Activated naive CD8-positive, alpha-beta T cell treated with anti-CD3 and anti-CD28 coated beads for 36 hours (primary cell): ENCODE measurements at places on chromosomes 2 and 18.

GRCh38 chr2:172404824-172405223 is 22.6 kb upstream of the ITGA6 start:
- H3K4me1 ChIP-seq, result peaks cover 7% of the 10 kb centered on the region
- no peaks in the 10 kb centered on the region for H3K27me3 ChIP-seq
- H3K36me3 ChIP-seq, result no peaks in the 10 kb centered on the region
- no peak overlapping the region for H3K27ac ChIP-seq

DNA sequence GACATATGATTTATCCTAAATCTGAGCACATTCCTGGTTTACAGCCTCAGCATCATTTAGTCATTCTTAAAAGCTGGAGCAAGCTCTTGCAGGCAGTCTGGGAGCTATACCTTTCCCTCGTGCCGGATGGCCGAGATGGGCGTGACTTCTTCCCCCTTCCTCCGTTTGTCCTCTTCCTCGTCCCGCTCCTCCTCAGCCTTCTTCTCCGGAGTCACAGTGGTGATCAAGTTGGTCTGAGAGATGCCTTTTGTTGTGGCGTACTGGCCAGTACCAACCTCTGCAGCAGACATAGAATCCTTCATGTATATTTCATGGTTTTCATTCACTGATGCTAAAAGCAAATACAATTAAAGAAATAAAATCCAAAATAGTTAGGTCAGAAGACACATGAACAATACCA is 124.1 kb upstream of the ZBTB14 start:
- peaks cover 4% of the 10 kb centered on the region for H3K27me3 ChIP-seq
- H3K36me3 ChIP-seq, result no peaks in the 10 kb centered on the region
- no peak overlapping the region for H3K27ac ChIP-seq
- DNase-seq, result no peak

GRCh38 chr2:212078103-212078502 is 460.5 kb downstream of the ERBB4 start:
- DNase-seq, result no peak
- H3K27me3 ChIP-seq, result no peaks in the 10 kb centered on the region
- H3K36me3 ChIP-seq, result no peaks in the 10 kb centered on the region
- H3K4me1 ChIP-seq, result no peaks in the 10 kb centered on the region

DNA sequence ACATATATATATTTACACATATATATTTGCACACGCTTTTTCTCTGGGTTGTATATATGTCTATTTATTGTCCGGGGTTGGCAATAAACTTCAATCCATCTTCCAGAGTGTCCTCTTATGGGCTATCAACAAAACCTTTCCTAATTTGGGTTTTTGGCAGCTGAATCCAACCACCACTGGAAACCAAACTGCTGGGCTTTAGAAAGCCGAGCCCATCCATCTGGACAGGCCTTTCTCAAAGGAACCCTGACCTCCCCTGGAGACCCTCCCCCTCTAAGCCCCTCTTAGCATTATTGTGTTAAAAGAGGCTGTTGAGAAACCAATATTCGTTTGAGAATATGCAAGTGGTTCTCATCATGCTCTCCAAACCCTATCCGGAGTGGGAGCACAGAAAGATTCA is 153.6 kb downstream of the NRP2 start:
- no peak overlapping the region for H3K27ac ChIP-seq
- no peaks in the 10 kb centered on the region for H3K4me1 ChIP-seq
- no peaks in the 10 kb centered on the region for H3K36me3 ChIP-seq
- no peak for DNase-seq

DNA sequence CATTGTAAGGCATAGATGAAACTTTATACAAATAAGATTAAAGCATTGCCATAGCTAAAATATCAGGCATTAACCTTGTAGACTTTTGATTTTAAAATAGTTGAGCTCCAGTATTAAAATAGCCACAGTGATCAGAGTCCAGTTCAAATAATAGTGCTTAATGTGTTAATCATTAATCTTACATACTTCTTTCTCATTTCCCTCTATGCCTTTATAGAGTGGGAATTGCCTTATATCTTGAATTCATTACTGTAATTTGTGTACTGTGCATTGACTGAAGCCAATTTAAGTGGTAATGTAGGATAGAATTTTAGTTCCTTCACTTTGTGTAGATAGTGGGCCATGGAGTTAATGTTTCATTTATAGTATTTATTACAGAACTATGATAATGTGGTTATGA is 549.2 kb upstream of the VWC2L start:
- H3K4me3 ChIP-seq, result no peak overlapping the region
- H3K27me3 ChIP-seq, result no peaks in the 10 kb centered on the region
- no peaks in the 10 kb centered on the region for H3K4me1 ChIP-seq
- DNase-seq, result no peak

- no peak for DNase-seq
- H3K27me3 ChIP-seq, result peaks cover 19% of the 10 kb centered on the region
- no peak overlapping the region for H3K4me3 ChIP-seq
- peaks cover 20% of the 10 kb centered on the region for H3K36me3 ChIP-seq
These were observed 1.4 kb upstream of the UCN start for GRCh38 chr2:27309651-27310050.
